Activated CD4-positive, CD25-positive, alpha-beta regulatory T cell (primary cell): ENCODE measurements at places on chromosomes 12 and 14.
A peak's percentile ranks its signal among the peaks of the same experiment; 100 is the strongest.

DNA sequence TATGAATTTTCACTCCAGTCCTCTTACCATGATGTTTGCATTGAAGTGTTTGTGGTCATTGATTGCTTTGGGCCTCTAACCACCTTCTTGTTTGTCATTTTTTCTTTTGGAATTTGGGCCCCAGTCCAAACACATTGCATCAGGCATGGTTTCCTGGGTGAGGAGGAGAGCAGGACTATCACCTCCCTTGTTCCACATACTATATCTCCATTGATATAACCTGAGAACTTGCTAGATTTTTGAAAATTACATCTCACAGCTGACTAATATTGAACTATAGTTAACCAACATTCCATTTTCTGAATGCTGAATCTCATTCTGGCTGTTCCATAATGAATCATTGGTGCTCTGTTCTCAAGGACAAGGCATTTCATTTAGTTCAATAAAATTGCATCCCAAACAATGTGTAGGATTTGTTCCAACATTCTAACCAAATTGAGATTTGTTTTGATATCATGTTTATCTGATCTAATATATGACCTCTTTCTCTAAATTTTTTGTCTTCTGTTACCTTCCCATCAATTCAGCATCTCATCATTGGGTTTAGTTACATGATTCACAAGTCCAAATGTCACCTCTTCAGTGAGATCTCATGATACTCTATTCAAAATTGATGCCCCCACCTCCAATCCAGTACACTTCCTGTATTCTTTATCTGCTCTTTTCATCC lies 329.0 kb downstream of the ZFP36L1 start:
- DNase-seq, result no peak

DNA sequence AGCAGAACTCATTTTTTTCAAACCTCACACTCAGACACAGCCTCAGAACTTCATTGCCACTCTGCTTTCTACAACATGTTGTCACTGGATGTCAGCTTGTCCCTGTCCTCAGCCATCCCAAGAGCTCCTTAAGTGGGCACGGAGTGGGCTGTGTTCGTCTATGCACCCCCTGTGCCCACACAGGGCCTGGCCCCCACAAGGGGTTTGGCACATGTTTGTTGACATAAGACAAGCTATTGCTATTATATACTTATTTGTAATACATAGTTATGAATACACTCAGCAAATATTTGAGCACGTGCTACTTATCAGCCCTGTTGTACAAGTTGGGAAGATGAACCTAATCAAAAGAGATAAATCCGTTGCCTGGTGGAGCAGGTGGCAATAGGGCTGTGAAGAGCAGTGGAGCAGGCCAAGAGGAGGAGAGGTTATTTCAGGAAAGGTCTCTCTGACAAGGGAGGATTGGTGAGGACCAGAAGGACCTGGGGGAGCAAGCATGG lies 4.3 kb upstream of the BDKRB1 start:
- DNase-seq, result no peak

- no peak for DNase-seq
Measured at GRCh38 chr12:125070112-125070511, 4.9 kb downstream of the AACS start.

- DNase-seq, result no peak
Measured at GRCh38 chr14:99838639-99839134, 45.5 kb downstream of the EML1 start.

DNA sequence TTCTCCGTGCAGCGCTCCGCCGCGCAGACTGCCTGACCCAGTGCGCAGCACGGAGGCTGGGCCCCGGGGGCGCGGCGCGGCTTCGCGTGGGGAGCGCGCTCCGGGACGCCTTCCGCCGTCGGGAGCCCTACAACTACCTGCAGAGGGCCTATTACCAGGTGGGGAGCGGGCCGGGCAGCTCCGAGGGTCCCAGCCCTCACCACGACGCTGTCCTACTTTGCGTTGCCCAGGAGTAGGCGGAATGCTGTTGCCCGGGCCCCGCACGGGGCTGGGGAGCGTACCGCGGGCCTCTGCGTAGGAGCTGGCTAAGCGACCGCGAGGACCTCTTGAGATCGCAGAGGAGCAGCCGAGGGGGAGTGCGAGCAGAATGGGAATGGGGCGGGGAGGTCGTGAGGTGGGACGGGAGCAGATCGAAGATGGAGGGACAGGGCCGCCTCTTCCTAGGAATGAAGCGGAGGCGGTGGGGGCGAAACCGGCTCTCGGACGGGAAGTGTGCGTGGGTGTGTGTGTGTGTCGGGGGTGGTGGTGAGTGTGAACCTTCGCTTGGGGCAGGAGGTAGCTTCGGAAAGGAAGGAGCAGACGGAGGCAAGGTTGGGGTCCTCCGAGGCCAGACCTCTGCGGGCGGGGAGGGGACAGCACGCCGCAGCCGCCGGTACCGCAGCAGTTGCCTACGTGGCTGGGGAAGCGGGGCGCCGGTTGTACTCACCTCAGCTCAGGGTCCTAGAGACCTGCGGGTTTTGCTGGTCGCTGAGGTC lies 751 bp downstream of the P3H3 start:
- no peak for DNase-seq

DNA sequence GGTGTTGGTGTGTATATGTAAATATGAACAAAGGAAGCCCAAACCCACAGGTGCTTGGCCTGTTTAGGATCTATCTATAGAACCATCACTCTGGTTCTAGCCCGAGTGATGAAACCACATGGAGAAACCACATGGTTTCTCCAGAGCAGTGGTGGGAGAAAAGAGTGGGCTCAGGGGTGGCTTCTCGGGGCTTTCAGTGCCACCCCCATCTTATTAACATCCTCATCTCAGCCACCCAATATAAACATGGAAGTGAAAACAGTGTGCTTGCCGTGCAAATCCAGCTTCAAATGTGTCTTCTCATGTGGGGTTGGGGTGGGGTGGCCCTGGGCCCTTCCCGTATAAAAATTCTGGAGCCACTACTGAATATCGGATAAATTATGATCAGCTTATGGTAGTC lies 109.0 kb downstream of the STAB2 start:
- DNase-seq, result no peak

- DNase-seq, result no peak
Measured at GRCh38 chr14:68390741-68391140, 402.1 kb downstream of the ZFP36L1 start.

- no peak for DNase-seq
Measured at GRCh38 chr12:126069549-126070165, 1004.4 kb downstream of the AACS start.

GRCh38 chr12:69096669-69097335 lies 142.6 kb upstream of the CPSF6 start:
- no peak for DNase-seq

- DNase-seq, result no peak
Measured at GRCh38 chr12:71626098-71626497, 37.5 kb downstream of the ZFC3H1 start.

GRCh38 chr12:7806863-7807487 lies 17.8 kb downstream of the NANOG start:
- peak; percentile 7 for DNase-seq

GRCh38 chr12:51687614-51688013 lies 96.6 kb downstream of the SCN8A start:
- DNase-seq, result no peak

DNA sequence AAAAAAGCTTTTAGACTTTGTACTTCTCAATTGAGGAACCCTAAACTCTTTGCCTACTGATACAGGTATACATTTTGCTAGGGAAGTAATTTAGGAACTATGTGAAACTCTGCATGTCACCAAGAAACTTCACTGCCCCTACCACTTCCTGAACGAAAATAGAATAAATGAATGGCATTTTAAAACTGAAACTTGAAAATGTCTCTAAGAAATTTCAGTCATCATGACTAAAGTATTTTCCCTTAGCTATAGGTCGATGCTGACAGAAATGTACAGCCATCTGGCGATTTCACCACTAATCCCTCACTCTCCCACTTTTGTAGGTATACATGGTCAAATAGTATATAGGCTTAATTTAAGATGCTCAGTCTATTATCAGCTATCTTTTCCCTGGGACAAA lies 194.9 kb upstream of the SYT10 start:
- DNase-seq, result no peak

DNA sequence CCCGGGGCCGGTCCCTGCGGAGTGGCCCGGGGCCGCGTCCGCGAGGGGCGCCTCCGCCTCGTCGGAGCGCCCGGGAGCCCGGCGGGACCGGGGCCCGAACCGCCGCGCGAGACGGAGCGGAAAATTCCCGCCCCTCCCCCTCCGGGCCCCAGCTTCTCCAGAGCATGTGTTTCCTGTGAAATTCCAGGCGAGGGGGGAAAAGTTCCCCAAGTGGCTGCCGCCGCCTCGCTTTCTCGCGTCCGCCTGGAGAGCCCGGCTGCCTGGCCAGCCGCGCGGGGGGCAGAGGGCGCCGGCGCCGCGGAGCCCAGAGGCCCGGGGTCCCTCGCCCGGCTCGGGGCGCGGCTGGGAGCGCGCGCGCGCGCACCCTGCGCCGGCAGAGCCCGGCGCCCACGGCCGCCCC lies 904 bp downstream of the CACNA1C start:
- DNase-seq, result no peak

GRCh38 chr14:24852312-24853060 lies 197.5 kb downstream of the STXBP6 start:
- no peak for DNase-seq

DNA sequence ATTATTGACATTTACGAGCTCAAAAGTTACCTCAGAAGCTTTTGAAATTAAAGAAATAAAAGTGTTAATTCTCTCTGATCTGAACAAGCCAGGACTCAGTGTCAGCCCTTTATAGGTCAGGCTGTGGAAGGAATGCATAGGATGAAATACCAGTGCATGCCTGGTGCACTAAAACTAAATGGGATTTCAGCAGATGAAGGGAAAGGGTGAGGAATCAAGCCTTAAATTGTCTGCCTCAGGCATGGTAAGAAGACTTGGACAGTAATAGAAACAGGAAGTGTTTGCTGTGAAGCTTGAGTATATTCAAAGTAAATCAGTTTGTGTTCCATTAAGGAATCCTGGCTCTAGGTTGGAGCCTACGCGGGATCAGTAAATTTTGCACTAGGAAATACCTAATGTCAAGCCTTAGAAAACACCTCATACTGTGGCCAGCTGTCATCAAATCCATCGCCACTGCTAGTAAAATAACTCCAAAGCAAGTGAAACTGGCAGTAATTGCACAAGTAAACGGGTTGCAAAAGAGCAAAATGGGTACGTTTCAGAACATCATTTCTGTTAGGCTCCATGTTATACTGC lies 76.3 kb downstream of the PDE3A start:
- DNase-seq, result no peak

DNA sequence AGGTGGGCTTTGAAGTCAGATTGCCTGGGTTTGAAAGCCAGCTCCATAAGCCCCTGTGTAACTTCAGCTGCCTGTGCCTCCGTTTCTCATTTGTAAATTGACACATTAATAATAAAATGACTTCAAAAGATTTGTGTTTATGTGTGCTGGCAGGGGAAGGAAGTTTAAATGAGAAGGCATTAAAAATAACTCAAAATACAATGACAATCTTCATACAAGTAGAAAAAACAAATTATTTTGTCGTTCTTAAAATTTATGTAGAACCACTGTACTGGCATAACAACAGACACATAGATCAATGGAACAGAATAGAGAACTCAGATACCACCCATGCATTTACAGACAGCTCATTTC lies 83.0 kb downstream of the PPM1A start:
- DNase-seq, result no peak

- no peak for DNase-seq
Measured at GRCh38 chr12:68628698-68629097, 18.0 kb downstream of the RAP1B start.

DNA sequence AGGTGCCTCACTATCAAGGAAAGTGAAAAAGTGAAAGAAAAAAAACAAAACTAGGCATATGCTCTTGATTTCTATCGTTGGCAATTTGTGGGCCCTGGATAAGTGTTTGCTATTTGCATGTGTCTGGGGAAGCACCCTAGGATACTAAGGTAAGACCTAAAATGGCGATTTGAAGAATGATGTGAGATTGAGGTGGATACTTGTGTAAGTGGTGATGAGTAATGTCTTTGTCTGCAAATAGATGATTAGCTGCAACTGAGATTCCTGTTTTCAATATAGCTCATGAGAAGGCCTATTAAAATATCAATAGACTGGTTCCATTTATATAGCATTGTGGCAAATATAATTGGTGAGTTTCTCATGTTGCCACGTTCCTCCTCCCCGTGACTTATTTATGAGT lies 261.7 kb downstream of the NEDD1 start:
- no peak for DNase-seq

- no peak for DNase-seq
Measured at GRCh38 chr12:124487066-124487833, 80.2 kb downstream of the NCOR2 start.

- no peak for DNase-seq
Measured at GRCh38 chr12:69886715-69887114, 61.7 kb downstream of the MYRFL start.

GRCh38 chr12:69007855-69008351 lies 74.9 kb upstream of the CPM start:
- DNase-seq, result no peak

DNA sequence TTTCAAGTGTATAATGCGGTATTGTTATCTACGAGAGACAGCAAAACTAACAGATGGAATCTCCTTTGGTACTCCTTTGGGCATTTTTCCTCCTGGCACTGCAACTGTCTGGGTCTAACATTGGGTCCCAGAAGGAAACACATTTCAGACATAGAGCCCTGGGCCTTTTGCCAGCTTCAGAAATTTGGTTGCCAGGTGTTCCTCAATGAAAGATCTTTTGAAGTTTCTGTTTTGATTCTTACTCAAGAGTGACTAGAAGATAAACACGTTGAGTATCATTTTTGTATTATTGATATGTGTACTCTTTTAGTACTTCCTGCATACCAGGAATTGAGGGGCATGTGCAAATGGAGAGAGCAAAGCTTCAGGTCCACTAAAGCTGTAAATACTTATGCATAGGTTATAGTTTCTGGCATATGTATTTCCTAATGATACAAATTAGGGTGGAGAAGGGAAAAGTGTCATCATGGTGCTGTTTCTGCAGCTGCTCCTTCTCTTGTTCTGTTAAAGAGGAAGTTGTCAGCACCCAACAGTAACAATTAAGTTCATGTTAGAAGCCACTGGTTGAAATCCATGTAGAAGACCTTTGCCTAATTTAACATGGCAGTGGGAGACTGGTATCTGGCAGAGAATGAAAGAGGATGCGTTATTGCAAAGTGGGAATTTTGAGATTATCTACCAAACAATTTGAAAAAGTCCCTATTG lies 53.5 kb downstream of the SLC38A6 start:
- no peak for DNase-seq

DNA sequence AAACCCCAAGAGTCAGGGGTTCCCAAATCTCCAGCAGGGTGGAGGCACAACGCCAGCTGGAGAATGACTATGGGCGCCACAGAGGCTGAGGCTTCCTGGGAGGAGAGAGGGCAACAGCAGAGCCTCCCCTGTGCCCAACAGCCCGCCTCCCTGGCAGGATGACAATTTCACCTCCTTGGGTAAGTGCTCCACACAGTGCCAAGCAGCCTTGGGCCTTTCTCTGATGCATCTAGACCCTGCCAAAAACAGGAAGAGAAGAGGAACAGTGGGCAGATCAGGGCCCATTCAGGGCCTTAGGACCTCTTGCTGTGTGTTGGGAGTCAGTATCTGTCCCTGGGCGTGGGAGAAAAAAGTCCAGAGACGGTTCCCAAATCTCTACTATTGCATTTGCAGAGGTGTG lies 5.0 kb upstream of the OR10P1 start:
- no peak for DNase-seq

- DNase-seq, result no peak
Measured at GRCh38 chr14:73283608-73284379, 46.5 kb downstream of the PAPLN start.

GRCh38 chr12:64922853-64923252 lies 98.4 kb downstream of the TBC1D30 start:
- no peak for DNase-seq
